ENCODE measurements at places on chromosomes 12 and 14. TPM values are rescaled to one million over a fixed set of nuclear protein-coding genes. Genes with fewer than 3 reads are reported as not detected.

Gene SLC5A8
- not detected for total RNA-seq

DNA sequence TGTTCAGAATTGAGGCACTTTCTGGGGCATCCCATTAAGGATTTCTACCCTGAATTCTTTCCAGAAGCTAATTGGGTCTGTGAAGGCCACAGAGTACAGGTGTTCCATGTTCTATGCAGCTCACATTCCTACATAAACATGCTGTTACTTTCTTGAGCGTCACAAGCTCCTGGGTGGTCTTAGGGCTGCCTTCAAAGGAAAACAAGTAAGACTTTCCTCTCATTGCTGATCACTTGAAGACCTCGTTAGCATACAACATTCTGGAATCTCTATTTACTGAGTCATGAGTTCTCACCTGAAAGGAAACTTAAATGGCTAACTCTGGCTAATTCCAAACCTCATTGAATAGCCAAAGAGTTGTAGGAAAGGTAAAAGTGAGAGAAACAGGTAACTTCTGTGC lies 63.0 kb upstream of the HMGA2 start:
- no peak overlapping the region for H3K27ac ChIP-seq
- no peak for DNase-seq
- no peaks in the 10 kb centered on the region for H3K36me3 ChIP-seq
- no peaks in the 10 kb centered on the region for H3K4me1 ChIP-seq

DNA sequence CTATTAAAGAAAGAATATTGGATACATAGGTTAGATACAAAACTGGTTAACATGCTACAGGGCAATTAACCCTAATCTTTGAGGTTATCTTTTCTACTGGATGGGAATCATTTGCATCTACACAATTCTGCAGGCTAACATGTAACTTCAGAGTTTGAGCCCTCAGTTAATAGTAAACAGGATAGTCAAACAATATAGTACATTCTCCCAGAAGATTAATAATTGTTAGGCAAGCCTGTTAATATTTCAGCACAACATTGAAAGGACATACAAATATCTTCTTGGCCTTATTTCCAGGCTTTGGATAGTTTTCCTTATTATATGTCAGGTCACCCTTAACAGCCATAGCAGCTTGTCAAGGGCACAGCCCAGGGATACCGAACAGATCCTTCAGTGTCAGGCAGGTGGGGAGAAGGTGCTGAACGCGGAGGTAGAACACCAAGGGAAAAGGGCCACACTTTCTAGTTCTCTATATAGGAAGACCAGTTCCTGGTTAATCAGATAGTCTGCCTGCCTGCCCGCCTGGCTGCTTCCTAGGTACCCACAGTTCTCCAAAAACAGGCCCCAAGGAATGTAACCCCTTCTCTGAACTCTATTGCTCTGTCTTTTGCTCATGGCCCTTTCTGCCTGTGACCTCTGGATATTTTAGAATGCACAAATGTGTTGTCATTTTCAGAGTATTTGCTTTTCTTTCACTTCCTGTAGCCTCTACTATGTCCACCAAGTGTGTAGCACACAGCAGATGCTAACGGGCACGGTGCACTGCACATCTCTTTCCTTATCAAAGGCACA lies 256.0 kb downstream of the PCNX1 start:
- no peak overlapping the region for H3K4me3 ChIP-seq
- H3K27me3 ChIP-seq, result no peaks in the 10 kb centered on the region
- no peaks in the 10 kb centered on the region for H3K4me1 ChIP-seq
- H3K36me3 ChIP-seq, result peaks cover 3% of the 10 kb centered on the region
- no peak for DNase-seq

Gene WNT5B
- total RNA-seq, result 14.0 TPM

DNA sequence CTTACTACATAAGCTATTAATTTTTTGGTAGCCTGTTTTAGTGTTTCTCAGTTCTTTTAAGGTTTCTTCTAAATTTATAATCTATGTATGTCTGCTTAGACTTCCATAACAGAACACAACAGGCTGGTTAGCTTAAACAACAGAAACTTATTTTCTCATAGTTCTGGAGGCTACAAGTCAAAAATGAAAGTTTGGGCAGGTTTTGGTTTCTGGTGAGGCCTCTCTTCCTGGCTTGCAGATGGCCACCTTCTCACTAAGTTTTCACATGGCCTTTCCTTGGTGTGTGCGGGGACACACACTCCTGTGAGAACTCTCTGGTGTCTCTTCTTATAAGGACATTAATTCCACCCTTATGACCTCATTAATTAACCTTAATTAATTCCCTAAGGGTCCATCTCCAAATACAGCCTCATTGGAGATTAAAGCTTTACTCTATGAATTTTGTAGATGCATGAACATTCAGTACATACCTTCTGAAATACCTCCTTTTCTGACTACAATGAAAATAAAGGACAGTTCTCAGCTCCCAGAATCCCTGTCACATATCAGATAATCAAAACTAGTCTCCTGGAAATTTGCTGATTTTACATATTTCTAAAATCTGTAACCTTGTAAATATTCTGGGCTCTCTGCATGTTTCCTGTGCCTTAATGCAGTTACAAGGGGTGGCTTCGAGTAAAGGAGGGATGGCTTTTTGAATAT lies 23.2 kb upstream of the BMAL2 start:
- no peak for DNase-seq
- H3K4me3 ChIP-seq, result no peak overlapping the region

DNA sequence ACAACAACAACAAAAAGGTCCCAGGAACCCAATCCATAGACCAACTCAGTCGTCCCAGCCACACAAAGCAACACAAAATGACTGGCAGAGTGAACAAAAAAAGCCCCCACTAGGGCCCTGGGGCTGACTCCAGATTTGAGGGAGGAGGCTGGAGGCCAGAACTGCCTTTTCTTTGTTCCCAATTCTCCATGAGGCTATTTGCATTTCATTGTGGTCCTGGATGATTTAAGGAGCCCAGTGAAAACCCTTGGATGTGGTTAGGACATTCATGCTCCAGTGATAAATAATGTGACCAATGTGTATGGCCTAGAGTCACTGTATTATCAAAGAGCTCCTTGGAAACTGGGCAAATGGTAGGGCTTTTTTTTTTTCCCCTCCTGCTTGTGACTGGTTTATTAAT lies 192.9 kb downstream of the NUAK1 start:
- no peak overlapping the region for H3K4me3 ChIP-seq
- H3K36me3 ChIP-seq, result peaks cover 2% of the 10 kb centered on the region
- peaks cover 25% of the 10 kb centered on the region for H3K4me1 ChIP-seq
- peak overlapping the region; percentile 58 for H3K27ac ChIP-seq
- DNase-seq, result no peak

Gene TAS2R31
- total RNA-seq, result 2.1 TPM

Gene ZNF605
- 19.6 TPM for total RNA-seq

Gene TSHR
- total RNA-seq, result not detected

GRCh38 chr12:13195250-13195649 lies 1.3 kb upstream of the EMP1 start:
- peaks cover 40% of the 10 kb centered on the region for H3K4me1 ChIP-seq
- DNase-seq, result no peak
- H3K27ac ChIP-seq, result no peak overlapping the region
- peaks cover 4% of the 10 kb centered on the region for H3K27me3 ChIP-seq

DNA sequence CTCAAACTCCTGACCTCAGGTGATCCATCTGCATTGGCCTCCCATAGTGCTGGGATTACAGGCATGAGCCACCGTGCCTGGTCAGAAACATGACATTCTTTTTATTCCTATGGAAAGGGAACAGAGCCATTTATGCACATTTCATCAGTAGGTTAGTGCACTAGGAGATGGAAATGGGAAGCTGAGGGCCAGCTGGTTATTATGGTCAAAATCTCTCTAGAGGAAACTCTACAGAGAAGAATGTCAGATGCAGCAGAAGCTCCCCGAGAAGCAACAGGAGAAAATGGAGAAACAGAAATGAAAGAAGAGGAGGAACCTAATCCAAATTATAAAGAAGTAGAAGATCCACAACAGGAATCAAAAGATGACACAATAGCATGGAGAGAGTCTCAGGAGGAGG lies 2.7 kb downstream of the CFAP251 start:
- H3K4me1 ChIP-seq, result peaks cover 40% of the 10 kb centered on the region
- H3K27ac ChIP-seq, result no peak overlapping the region
- peaks cover 5% of the 10 kb centered on the region for H3K27me3 ChIP-seq
- no peak overlapping the region for H3K4me3 ChIP-seq
- H3K36me3 ChIP-seq, result peaks cover 6% of the 10 kb centered on the region
- DNase-seq, result no peak

Gene MMP17
- 90.9 TPM for total RNA-seq

GRCh38 chr12:3149515-3150307 lies 72.5 kb downstream of the TSPAN9 start:
- no peak for DNase-seq
- H3K27ac ChIP-seq, result no peak overlapping the region
- H3K4me1 ChIP-seq, result peaks cover 30% of the 10 kb centered on the region
- H3K4me3 ChIP-seq, result no peak overlapping the region
- no peaks in the 10 kb centered on the region for H3K27me3 ChIP-seq

Gene HNRNPA1
- total RNA-seq, result 3,205 TPM

- H3K36me3 ChIP-seq, result no peaks in the 10 kb centered on the region
- H3K27ac ChIP-seq, result no peak overlapping the region
- H3K4me3 ChIP-seq, result no peak overlapping the region
- no peaks in the 10 kb centered on the region for H3K4me1 ChIP-seq
- no peaks in the 10 kb centered on the region for H3K27me3 ChIP-seq
Measured at GRCh38 chr14:50936016-50936340, 8.3 kb downstream of the PYGL start.
